Fibroblast of lung (primary cell): ENCODE measurements at places on chromosomes 4 and X.

DNA sequence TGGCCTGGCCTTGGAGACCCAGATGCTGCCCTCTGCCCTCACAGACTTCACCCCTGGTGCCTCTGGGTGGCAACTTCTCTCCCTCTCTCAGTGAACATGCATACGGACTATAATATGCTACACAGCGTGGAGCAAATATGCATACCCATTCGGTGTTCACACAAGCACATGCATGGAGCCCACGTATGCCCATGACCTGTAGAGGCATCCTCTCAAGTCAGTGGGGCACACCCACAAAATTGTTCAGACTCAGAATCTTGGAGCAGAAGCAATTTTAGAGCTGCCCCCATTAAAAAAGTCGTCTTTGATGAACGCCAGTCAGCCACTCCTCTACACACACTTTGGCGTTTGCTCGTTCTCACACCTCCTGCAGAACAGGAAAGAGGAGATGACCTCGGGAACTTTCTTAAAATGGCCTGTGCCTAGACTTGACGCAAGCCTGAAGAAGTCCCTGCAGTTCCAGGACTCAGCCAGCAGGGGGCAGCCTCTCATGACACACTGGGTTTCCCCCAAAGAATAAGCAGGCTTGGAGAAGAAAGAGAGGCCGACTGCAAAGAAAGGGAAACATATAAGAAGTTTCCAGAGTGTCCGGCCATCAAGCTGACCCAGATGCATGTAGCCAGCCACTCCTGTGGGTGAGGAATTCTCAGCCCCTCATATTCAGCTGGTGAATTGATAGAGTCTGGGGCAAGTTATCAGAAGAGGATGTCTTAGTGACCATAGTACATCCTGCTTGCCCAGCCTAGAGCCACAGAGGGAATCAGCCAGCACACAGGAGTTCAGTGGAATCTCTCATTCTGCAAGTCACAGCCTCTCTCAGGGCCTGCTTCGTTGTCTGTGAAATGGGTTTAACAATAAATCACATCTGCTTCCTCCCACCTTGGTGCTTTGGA lies 17.3 kb downstream of the APLN start:
- DNase-seq, result peak; percentile 69

GRCh38 chr4:63458010-63458409 lies 951.2 kb downstream of the TECRL start:
- DNase-seq, result no peak

- DNase-seq, result peak; percentile 17
Observed at GRCh38 chr4:82561786-82562563, at the start of gene TMEM150C. TSS of gene TMEM150C (minus strand) at chr4:82561988. CDS start at chr4:82504657, 57,331 bp downstream.

DNA sequence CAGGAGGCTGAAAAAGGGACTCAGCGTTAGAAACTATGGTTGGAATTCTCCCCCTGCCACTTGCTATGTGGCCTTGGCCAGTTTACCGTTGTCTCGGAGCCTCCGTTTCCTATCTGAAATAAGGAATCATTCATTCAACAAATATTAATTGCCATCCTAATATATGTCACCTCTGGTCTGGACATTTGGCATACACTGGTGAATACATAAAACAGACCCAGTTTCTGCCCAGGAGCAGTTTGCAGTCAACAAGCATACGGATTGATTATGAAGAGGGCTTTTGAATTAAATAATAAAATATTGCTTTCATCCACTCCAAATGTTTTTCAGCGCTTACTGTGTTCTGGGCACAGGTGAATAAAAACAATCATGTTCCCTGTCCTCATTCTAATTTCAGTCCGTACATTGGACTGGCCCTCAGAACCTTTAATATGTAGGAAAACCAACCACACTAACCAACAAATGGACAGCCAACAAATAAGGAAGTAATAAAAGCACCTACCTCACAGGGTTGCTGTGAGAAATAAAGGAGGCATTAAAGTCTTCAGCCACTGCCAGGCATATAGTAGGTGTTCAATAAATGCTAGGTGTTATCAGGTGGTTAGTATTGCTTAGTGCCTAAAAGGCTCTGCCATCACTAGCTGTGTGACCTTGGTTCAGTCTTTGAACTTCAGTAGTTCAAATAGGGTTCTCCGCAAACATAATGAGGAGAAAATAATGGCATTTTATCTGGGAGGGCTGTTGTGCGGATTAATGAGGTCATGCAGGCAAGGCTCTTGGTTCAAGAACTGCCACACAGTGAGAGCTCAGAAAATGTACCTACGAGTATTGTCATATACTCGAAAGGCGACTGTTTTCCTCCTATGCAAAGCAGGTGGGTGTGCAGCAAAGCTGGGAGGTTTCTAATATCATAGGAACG lies 7.3 kb upstream of the GSX2 start:
- DNase-seq, result no peak

DNA sequence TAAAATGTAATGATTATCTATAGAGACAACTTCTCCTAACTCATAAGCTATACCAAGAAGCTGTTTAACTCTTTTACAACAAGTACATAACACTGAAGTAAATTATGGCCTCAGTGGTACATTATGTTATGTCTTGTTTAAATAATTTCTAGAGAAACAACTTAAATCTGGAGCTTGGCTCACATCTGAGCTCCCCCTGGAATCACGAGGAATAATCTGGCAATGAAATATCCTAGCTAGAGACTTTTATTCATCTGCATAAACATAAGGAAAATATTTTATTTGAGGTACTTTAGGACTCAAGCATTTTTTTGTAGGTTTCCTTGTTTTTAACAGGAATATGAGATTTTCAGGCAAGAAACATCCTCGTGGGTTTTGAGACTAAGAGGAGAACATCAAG lies 354.7 kb upstream of the SLC7A11 start:
- no peak for DNase-seq
